Occipital lobe (tissue), 3 donors: ENCODE measurements at places on chromosomes 6 and 20.

GRCh38 chr20:37574199-37574890 lies 46.7 kb upstream of the BLCAP start:
- DNase-seq: no peak

DNA sequence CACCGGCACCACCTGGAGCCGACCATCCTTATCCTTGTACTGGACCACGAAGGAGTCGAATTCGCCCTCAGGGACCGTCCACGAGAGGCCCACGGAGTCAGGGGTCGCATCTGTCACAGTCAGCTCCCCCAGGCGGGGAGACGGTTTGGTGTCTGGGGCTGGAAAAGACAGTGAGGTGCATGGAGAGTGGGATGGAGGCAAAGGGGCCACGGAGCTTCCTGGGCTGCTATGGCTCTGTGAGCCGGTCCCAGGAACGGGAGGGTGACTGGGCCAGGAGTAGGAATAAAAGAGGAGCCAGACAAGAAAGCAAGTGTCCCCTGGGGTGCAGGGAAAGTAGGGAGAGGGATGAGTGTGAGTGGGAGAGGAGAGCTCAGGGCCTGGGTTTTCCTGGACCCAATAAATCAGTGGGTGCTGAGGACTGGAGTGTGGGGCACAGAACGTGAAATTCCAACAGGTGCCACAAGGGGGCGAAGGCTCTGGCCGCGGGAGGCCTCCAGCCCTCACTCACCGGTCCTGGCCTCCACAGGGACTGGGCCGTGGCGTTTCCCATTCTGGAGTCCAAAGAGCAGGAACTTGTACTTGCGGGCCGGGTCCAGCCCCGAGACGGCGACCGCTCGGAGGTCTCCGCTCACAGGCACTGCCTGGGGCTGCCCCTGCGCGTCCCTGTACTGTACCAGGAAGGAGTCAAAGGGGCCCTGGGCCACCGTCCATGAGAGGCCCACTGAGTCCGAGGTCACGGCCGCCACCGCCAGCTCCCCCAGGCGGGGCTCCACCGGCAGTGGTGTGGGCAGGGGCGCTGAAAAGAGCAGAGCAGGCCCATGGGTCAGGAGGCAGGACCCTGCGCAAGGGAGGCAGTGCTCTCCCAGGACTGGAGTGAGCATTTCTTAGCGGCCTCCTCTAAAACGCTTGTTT lies 9.9 kb downstream of the CYP21A2 start:
- no peak for DNase-seq

GRCh38 chr20:8535403-8536261 lies 403.6 kb downstream of the PLCB1 start:
- DNase-seq: no peak

- DNase-seq: no peak
These were observed 35.3 kb downstream of the DUSP22 start for GRCh38 chr6:327538-328116.

DNA sequence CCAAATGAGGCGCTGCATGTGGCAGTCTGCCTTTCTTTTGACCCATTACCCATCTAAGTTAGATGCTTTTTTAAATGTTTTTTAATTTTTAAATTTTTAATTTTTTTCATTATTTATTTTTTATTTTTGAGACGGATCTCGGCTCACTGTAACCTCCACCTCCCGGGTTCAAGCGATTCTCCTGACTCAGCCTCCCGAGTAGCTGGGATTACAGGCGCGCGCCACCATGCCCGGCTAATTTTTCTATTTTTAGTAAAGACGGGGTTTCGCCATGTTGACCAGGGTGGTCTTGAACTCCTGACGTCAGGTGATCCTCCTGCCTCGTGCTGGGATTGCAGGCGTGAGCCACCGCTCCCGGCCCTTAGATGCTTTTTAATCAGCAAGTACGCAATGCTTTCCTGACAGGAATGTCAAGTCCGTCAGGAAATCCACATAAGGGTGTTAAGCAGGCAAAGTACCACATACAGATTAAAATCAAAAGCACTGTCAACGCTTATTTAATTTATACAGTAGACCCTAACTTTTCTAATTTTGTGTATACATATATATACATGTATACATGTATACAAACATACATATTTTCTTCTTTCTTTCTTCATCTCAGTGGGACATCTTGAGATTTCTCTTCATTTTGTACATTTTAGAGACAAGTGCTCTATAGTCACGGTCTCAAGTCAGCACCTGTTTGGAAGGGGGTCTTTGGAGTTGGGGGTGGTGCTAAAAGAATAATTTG lies 995 bp upstream of the GSTA4 start:
- DNase-seq: no peak

GRCh38 chr6:1536526-1537429 lies 72.9 kb upstream of the FOXC1 start:
- no peak for DNase-seq

DNA sequence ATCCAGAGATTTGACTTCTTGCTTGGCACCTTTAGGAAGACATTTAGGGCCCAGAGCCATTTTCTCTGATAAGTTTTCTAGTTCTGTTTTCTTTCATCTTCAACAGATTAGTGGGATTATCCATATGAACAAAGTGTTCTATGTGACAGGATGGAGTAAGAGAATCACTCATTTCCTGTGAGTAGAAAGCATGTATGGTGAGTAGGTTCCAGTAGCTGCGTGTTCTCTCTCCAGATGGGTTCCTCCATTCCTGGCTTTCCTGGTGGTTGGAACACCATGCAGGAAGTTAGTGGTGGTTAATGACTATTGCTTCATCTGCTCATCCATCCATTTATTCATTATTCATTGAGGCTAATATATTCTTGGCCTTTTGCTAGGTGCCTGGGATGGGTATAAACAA lies 54.0 kb downstream of the EFCAB8 start:
- no peak for DNase-seq

DNA sequence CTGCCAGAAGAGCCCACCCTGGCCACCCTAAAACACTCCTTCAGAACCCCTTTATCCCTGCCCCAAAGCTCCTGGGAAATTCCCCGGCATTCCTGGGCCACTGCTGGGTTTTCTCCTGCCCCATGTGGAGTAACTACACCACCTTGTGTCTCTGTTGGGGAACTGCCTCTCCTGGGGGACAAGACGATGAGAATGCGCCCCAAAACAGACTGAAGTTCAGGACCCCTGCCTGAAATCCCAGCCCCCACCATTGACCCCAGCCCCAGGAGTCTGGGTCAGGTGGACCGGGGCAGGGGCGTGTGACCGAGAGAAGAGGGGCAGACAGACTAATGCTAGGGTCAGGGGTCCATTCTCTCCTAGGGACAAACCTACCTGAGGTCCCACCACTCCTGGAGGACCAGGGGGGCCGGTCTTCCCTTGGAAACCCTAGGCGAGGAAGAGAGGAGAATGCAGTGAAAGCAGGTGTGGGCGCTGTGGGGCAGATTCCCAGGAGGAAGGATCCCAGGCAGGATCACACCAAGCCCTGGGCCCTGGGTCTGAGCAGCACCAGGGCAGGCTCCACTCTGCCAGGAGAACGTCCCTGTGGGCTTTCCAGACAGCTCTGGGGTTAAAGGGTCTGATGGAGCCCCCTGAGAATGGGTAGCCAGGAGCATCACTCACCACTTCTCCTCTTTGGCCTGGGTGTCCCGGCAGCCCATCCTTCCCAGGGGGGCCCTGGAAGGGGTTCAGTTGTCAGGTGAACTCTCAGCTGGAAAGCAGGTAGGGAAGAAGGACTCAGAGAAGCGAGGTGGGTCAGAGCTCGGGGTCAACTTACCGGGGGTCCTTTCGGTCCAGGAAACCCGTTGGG lies 19.4 kb downstream of the COL11A2 start:
- no peak for DNase-seq

- DNase-seq: no peak
These were observed 510.5 kb downstream of the HACE1 start for GRCh38 chr6:104349191-104349590.

DNA sequence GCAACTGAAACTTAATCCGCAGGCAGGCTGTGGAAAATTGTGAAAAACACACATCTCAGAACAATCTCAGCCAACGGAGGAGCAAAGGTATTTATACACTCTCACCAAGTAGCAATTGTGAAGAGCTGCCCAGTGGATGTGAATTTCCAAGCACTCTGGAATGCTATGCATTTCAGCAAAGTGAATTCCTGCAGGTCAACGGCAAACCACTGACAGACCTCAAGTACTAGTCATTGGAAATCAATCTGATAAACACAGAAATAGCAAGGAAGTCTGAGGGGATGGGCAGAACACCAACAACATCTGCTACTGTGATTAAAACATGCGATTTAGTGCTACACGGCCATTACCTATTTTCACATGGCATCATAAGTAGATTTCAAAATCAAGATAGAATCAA lies 429.1 kb downstream of the HTR1B start:
- DNase-seq: no peak

DNA sequence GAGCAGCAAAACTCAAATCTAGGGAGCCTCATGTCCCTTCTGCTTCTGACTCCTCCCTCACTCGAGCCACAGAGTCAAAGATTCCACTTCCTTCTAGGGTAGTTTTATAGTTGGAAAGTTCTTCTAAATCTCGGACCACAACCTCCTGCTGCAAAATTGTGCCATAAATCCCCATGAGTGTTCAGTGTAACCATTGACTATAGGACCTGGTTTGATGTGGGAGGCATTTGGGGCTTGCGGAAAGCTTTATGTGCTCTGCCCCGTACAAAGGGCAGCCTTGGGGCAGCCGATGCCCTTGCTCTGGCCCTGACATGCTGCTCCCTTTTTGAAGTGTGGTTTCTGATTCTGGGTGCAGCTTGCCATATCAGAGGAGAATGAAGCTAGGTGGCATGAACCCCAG lies 43.6 kb upstream of the IER3 start:
- DNase-seq: no peak
